Cortex of kidney (tissue), 1 donor: ENCODE measurements at places on chromosomes 16 and 17.
A peak's percentile ranks its signal among the peaks of the same experiment; 100 is the strongest.

- no peak for DNase-seq
Measured at GRCh38 chr17:77665833-77666232, 292.7 kb upstream of the TNRC6C start.

DNA sequence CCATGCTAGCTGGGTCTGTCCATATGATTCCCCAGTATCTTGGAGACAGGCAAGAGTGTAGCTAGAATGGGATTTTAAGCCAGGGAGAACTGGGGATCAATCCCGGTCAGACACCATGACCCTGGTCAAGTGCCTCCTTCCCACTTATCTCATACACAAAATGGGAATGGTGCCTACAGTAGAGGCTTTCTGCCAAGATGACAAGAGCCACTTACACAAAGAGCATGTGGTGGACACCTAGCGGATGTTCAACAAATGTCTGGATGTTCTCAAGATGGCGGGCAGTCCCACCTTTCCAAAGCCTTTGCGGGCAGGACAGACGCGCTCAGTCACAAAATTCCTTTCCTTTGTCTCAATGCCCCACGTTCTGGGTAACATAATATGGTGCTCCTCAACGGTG lies 57.3 kb downstream of the MAF start:
- DNase-seq: no peak

- DNase-seq: no peak
Measured at GRCh38 chr16:17275076-17276009, 195.4 kb downstream of the XYLT1 start.

DNA sequence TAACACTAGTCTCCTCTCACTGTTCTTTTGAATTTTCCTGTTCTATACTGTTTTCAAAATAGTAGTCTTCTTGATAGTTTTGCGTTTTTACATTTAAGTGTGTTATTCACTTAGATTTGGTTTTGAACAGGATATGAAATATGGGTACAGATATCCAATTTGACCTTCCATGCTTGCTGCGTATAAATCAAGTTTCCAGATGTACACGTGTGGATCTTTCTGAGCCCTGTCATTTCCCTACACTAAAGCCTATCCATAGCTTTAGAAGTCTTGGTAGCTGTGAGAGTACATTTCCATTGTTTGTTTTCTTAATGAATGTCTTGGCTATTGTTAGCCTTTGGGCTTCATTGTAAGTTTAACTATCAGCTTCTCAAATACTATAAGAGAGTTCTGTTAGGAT lies 20.4 kb downstream of the CYLD start:
- no peak for DNase-seq

GRCh38 chr17:49472527-49472926 lies 22.6 kb upstream of the NGFR start:
- no peak for DNase-seq

GRCh38 chr16:19701091-19701490 lies 16.9 kb downstream of the KNOP1 start:
- no peak for DNase-seq

DNA sequence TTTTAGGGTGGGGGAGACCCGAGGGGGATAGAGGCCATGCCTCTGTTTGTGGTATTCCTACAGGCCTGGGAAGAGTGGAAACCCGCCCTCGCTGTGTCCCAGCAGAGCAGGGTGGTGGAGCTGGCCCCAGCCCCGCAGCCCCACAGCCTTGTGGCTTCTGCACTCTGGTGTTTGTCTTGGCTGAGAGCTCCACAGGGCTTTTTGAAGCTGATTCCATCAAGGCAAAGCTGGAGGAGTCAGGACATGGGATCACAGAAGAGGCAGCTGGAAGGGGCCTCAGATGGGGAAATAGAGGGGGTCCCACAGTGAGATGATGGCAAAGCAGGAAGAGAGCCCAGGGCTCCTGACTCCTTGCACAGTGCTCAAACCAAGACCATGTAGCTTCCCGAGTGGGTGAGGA lies 5.0 kb upstream of the WFIKKN2 start:
- no peak for DNase-seq

DNA sequence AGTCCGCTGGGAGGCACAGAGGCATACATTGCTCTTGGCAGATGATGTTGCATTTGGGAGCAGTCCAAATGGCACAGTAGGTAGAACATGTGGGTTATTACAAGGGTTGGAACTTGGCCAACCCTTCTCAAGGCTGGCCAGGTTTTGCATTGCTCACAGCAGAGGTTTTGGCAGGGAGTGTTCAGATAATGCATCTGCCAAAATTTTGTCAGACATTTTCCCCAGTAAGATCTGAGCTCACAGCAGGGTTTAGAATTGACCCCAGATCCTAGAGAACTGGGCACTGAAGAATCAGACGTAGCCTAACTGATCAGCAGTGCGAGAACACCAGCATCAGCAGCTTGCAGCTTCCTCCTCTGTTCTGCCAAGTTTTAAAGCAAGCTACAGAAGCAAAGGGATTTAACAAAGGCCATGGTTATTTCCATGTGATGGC lies 468.8 kb upstream of the KIF2B start:
- no peak for DNase-seq

DNA sequence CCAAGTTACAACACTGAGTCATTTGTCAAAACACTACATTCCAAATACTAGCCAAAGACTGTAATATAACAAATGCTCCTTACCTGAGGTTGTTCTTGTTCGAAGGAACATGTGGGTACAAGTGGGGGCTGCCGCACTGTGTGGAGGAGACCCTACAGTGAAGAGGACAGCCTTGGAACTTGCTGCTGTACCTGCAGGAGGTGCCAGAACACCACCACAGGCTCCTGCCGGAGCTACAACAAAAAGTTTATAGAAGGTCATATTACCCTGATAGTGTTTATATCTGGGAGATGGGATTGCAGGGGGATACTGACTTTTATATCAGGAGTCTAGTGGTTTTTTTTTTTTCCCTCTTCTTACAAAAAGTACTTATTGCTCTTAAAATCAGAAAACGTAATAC lies 37.8 kb upstream of the ALDH3A1 start:
- no peak for DNase-seq

DNA sequence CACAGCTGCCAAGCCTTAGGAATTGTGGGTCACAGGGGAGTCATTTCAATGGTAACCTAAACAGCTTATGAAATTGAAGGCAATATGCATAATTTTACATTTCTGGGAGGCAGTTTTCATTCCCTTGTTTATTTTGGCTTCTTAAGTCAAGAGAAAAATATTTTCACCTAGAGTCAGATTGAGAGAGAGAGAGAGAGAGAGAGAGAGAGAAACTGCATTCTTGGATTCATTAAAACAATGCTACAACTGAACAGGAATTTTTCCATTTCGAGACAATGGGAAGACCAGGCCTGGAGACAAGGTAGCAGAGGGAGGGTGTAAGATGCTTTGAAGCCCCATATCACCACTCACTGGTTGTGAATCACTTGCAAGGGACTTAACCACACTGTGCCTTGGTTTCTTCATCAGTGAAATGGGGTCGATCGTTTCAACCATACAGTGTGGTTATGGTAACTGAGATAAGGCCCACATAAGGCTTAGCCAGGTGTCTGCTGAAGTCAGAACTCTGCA lies 224.7 kb upstream of the IRX3 start:
- DNase-seq: no peak

GRCh38 chr16:23907457-23907902 lies 71.7 kb downstream of the PRKCB start:
- no peak for DNase-seq

- no peak for DNase-seq
Measured at GRCh38 chr16:75225678-75226515, 7.1 kb downstream of the CTRB1 start.

DNA sequence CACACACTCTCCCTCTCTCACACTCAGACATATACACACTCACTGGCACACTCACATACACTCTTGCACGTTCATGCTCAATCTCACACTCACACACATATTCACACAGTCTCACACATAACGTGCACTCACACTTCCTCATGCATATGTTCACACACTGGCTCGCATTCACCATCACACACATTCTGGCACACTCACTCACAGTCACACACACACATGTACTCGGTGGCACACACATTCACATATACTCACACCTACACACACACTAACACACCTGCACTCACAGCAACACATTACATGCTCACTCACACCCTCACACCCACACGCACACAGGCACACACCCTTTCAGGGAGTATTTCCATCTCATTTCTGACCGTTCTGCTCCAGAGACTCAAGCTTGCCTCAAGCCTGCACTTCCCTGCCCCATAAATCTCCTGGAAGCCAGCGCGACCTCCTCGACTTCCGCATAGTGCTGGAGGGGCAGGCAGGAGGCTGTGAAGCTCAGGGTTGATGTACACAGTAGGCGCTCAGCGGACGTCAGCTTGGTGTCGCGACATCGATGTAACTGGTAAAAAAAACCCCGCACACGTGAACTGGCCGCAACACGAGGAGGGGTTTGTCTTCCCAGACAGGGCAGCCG lies 66.7 kb upstream of the FOXF1 start:
- DNase-seq: no peak

DNA sequence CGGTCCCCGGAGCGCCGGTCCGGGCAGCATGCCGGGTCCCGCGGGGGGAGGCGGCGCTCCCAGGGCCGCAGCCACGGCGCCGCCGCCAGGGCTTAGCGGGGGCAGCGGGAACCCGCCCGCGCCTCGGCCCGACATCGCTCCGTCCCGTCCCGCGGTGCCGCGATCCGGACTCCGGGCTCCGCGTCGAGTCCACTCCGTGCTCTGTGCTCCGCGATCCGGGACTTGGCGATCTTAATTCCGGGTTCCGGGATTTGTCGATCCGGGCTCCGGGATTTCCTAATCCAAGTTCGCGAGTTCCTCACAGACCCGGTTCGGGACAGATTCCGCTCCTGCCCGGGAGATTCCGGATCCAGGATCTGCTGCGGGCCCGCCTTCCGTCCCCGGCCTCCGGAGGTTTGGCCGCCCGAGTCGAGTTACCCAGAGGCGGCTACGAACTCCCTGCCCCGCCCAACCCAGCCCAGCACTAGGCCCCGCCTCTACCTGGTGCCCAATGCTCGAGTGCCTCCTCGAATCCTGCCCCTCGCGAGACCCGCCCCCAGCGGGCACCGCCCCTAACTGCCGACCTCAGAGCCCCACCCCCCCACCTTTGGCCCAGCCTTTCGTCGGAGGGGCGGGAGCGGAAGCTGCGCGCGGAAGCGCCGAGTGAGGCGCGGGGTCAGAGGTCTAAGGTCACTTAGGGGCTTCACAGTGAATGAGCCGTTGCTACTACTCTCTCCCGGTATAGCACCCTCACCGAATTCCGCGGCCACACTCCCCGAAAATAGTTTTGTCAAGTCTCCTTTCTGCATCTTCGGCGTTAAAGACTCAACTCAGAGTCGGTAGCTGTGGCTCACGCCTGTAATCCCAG lies at the start of gene SMARCD2:
TSS of gene SMARCD2 (minus strand) at position 146 of the 847 bp plus-strand sequence. CDS start at position 135, 11 bp downstream.
- DNase-seq: peak; percentile 98

- no peak for DNase-seq
Measured at GRCh38 chr17:72931163-72931562, 161.3 kb downstream of the SLC39A11 start.

DNA sequence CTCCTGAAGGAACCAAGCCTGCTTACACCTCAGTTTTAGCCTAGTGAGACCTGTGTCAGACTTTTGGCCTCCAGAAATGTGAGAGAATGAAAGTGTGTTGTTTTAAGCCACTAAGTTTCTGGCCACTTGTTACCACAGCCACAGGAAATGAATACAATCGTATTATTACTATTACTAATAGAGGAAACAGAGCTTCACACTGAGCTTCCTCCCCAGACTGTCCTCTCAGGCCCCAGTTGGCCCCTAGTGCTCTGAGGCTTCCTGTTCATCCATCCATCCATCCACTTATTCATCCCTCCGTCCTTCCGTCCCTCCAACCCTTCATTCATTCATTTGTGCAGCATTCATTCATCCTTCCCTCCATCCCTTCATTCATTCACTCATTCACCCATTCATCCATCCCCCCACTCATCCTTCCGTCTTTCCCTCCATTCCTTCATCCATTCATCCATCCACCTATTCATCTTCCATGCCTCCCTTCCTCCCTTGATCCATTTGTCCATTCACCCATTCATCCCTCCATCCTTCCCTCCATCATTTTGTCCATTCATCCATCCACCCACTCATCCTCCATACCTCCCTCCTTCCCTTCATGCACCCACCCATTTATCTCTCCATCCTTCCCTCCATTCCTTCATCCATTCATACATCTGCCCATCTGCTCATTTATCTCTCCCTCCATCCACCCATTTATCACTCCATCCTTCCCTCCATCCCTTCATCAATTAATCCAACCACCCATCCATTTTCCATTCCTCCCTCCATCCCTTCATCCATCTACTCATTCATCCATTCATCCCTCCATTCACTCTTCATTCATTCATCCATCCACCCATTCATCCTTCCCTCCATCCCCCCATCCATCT lies 95.0 kb downstream of the FOXL1 start:
- DNase-seq: no peak

GRCh38 chr17:35132099-35132498 lies 10.0 kb downstream of the NLE1 start:
- no peak for DNase-seq

DNA sequence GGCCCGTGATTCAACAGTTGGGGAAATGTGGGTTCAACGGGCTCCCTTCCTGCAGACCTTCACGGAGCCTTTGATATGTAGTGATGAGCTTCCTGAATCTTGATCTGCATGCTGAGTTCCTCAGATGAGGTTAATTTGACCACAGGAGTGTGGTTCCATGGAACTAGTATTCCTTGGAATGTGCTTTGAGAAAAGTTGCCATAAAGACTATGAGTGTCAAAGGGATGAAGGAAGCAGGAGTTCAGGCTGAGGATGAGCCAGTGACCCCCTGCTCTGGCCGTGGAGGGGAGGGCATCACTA lies 229.2 kb downstream of the MSI2 start:
- no peak for DNase-seq

DNA sequence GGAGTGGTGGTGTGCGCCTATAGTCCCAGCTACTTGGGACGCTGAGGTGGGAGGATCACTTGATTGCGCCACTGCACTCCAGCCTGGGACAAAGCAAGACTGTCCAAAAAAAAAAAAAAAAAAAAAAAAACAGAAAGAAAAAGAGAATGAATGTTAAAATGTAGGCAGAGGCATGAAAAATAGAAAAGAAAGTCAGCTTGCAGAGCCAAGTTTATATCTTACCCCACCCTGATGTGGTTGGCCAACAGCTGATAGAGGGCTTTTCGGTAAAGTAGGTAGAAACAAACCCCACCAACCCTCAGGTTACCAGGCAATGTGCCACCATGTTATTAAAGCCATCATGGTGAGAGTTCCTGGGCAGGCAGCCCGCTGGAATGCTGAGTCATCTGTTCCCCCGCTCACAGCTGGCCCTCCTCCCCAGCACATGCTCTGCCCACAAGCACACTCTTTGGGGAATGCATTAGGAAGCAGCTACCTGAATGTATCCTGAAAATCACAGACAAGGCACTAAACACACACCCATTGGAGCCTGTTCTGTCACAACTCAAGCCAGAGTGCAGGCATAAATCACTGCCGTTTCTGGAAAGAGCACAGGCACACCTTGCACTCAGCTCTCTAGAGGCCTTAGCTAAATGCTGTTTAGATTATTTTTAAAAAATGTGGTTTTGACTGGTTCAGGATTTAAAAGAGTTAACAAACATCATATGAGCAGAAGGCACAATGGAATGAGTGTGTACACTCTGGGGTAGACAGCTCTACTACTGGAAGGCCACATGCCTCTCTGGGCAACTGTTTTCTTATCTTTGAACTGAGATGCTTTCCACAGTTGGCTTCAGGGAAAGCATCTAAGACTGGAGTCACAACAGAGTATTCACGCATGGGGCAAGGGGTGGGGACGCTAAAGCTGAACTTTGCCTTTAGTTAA lies 128.5 kb downstream of the PARN start:
- no peak for DNase-seq
